ENCODE measurements at places on chromosomes 5 and 9.

DNA sequence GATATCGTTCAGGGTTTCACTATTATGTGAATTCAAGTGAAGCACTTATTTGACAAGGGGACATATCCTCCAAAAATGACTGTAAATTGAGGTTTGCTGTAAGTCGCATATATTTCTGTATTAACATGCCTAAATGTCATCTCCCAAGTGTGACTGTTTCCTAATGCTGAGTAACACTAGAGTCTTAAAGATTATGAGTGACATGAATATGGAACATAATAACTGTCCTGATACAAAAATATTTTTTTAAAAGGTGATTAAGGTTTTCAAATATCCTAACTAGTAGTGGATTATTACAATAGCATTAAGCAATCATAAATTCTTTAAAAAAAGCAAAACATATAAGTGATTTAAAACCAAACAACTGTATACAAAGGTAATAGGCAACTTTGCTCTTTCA, 3.6 kb downstream of the NFIB start:
- no peaks in the 10 kb centered on the region for H3K36me3 ChIP-seq
- peak overlapping the region; percentile 79 for H3K4me3 ChIP-seq
- no peaks in the 10 kb centered on the region for H3K27me3 ChIP-seq

- H3K27me3 ChIP-seq = no peaks in the 10 kb centered on the region
- H3K4me3 ChIP-seq = no peak overlapping the region
- H3K36me3 ChIP-seq = no peaks in the 10 kb centered on the region
- no peak for DNase-seq
- H3K27ac ChIP-seq = no peak overlapping the region
- H3K4me1 ChIP-seq = no peaks in the 10 kb centered on the region
These were observed 22.8 kb upstream of the ZNF618 start for GRCh38 chr9:113853333-113853732.

GRCh38 chr9:5531101-5531882, 21.0 kb downstream of the PDCD1LG2 start:
- no peaks in the 10 kb centered on the region for H3K4me1 ChIP-seq
- no peaks in the 10 kb centered on the region for H3K27me3 ChIP-seq
- no peak overlapping the region for H3K4me3 ChIP-seq
- no peaks in the 10 kb centered on the region for H3K36me3 ChIP-seq
- DNase-seq = no peak

DNA sequence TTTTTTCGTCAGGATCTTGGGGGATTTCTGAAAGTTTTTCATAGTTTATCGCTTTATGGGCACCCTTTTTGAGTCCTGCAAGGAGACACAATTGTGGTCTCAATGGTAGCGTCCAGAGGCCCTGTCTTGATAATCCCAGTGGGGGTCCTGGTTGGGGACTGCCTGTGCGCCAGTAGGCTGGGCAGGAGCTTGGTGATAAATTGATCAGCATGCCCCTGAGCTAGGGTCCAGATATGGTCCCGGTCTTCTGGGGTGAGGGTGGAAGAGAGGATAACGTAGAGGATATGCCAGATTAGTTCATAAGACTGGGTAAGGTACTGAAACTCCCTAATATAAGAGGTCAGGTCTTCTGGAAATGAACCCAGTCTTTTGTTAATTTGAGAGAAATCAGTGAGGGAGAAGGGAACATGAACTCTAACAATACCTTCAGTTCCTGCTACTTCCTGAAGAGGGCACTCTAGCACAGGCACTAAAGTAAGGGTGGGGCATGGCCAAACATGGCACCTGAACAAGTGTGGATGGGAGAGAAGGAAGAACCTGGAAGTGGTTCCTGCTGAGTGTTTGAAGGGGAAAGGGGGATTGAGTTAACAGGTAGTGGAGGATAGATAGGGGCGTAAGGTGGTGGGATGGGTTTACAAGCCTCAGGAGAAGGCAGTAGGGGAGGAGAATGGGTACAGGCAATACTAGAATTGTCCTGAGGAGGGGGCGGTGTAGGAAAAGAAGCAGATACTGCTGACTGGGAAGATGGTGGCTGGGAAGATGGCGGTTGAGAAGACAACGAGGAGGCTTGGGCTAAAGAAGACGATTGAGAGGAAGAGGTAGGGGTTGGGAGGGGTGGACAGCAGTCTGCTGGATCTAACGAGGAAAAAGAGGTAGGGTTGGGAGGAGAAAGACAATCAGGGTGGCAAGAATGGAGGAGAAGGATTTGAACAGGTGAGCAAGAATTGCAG, 33.8 kb upstream of the ANXA2R start:
- H3K4me1 ChIP-seq = no peaks in the 10 kb centered on the region
- no peaks in the 10 kb centered on the region for H3K27me3 ChIP-seq
- H3K27ac ChIP-seq = no peak overlapping the region
- DNase-seq = no peak

GRCh38 chr9:125949703-125950460, 202.7 kb downstream of the PBX3 start:
- no peaks in the 10 kb centered on the region for H3K36me3 ChIP-seq
- no peaks in the 10 kb centered on the region for H3K4me1 ChIP-seq
- H3K27ac ChIP-seq = no peak overlapping the region
- H3K4me3 ChIP-seq = no peak overlapping the region
- no peak for DNase-seq

GRCh38 chr9:105198865-105199264, 45.6 kb upstream of the SLC44A1 start:
- no peaks in the 10 kb centered on the region for H3K27me3 ChIP-seq
- no peaks in the 10 kb centered on the region for H3K36me3 ChIP-seq
- no peak overlapping the region for H3K27ac ChIP-seq
- no peaks in the 10 kb centered on the region for H3K4me1 ChIP-seq

DNA sequence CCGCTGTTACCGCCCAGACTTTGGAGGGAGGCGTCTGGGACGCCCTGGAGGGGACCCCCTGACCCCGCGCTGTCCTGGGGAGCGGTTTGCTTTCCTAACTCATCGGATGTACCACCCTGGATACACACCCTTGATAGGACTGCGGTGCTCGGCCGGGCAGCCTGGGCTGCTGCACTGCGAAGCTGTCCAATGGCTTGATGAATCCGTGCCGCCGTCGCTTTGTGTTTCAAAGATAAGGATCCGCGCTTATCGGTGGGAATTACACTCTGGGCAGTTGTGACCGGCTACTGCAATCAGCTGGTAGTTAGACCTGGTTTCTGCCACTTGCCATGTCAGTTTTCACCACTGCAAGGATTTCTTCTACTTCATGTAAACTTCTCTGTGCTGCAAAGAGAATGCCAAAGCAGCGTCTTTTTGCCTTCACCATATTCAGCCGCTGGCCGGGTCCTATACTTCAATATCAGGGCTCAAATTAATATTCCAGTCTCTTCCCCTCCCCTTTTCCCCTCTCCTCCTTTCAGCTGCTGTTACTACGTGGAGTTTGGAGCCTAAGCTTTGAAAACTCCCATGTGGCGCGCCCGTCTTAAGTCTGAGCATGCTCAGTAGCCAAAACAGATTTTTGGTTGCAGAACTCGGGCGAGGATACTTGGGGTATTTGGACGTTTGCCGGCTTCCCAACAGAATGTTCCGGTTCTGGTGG, 727 bp downstream of the SMAD5 start:
- no peaks in the 10 kb centered on the region for H3K4me1 ChIP-seq
- no peaks in the 10 kb centered on the region for H3K27me3 ChIP-seq
- H3K36me3 ChIP-seq = no peaks in the 10 kb centered on the region
- H3K4me3 ChIP-seq = peak overlapping the region; percentile 94
- DNase-seq = peak; percentile 24
- peak overlapping the region; percentile 98 for H3K27ac ChIP-seq

GRCh38 chr9:90464978-90465377, 177.6 kb downstream of the DIRAS2 start:
- no peak overlapping the region for H3K27ac ChIP-seq
- H3K27me3 ChIP-seq = no peaks in the 10 kb centered on the region
- H3K4me3 ChIP-seq = no peak overlapping the region
- H3K36me3 ChIP-seq = no peaks in the 10 kb centered on the region

GRCh38 chr9:90900130-90900529, 98.5 kb downstream of the SYK start:
- DNase-seq = no peak
- no peak overlapping the region for H3K4me3 ChIP-seq
- H3K27ac ChIP-seq = no peak overlapping the region
- H3K36me3 ChIP-seq = no peaks in the 10 kb centered on the region
- peaks cover 6% of the 10 kb centered on the region for H3K4me1 ChIP-seq
